ENCODE measurements at places on chromosomes 2 and 18. TPM values are rescaled to one million over a fixed set of nuclear protein-coding genes. Genes with fewer than 3 reads are reported as not detected.

DNA sequence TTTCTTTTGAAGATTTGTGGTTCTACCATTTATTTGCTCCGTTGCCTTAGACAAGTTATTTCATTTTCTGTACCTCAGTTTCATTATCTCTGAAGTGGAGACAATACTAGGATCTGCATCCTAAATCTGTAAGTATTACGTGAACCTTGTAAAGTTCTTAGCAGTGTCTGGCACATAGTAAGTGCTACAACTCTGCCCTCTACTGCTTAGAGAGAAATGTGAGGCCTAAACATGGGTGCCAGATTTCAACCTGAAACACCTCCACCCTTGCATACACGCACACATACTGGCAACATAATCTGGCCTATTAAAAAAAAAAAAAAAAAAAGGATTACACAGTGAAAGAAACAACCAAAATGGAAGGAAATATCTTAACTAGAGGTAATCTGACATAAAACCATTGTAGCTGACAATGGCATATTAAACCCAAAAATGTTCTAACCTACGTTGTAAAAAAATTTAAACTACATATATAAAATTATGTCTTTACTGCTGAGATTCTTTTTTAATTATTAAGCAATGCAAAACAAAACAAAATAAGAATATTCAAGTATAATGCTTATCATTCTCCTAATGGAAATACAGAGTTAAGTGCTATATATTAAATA lies 132.6 kb downstream of the MAP2 start:
- H3K4me3 ChIP-seq: no peak overlapping the region
- no peak overlapping the region for H3K27ac ChIP-seq
- peak; percentile 39 for DNase-seq

- no peaks in the 10 kb centered on the region for H3K27me3 ChIP-seq
- H3K27ac ChIP-seq: no peak overlapping the region
- no peaks in the 10 kb centered on the region for H3K36me3 ChIP-seq
- DNase-seq: peak; percentile 17
- no peaks in the 10 kb centered on the region for H3K4me1 ChIP-seq
These were observed 53.2 kb upstream of the CUL3 start for GRCh38 chr2:224638301-224638823.

GRCh38 chr2:104736026-104736425 lies 117.9 kb upstream of the POU3F3 start:
- H3K36me3 ChIP-seq: no peaks in the 10 kb centered on the region
- H3K4me1 ChIP-seq: no peaks in the 10 kb centered on the region
- no peak for DNase-seq
- H3K27ac ChIP-seq: no peak overlapping the region

- no peaks in the 10 kb centered on the region for H3K36me3 ChIP-seq
- DNase-seq: peak; percentile 47
- H3K27ac ChIP-seq: no peak overlapping the region
- peaks cover 23% of the 10 kb centered on the region for H3K4me1 ChIP-seq
These were observed 159.6 kb downstream of the MGAT5 start for GRCh38 chr2:134413430-134413829.

DNA sequence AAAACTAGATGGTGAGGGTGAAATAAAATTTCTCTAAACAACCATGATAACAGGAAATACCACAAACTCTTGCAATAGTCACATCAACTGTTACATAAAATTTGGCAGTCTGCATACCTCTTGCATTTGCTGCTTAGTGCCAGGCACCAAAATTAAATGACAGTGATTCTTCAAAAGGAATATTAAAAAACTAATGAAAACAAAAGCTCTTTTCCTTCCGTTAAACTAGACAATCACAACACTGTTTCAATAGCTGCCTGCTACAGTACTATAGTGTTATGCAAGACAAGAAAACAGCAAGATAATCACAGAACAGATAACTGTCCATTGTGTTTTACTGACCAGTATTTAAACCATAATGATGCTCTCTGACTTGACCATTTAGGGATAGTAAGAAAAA lies 239.0 kb upstream of the SMAD7 start:
- no peaks in the 10 kb centered on the region for H3K27me3 ChIP-seq
- no peak overlapping the region for H3K4me3 ChIP-seq
- H3K27ac ChIP-seq: no peak overlapping the region
- no peaks in the 10 kb centered on the region for H3K36me3 ChIP-seq

DNA sequence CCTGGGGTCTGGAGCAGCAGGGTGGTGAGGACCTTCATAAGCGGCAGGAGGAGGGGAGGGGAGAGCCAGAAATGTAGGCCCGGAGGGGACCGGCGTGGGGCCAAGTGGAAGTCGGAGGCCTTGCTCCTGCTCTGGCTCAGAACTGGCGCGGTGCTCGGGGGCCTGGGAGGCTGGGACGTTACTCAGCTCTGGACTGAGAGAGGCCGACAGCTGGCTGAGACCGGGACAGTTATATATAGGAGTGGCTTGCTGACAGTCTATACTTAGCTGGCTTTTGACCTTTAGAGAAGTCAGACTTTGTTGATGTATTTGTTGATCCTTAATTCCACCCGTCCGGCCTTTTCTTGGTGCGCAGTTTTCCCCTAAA lies 15.7 kb downstream of the IGFBP5 start:
- H3K4me3 ChIP-seq: no peak overlapping the region
- H3K36me3 ChIP-seq: peaks cover 19% of the 10 kb centered on the region
- peaks cover 10% of the 10 kb centered on the region for H3K4me1 ChIP-seq
- DNase-seq: no peak
- no peak overlapping the region for H3K27ac ChIP-seq
- no peaks in the 10 kb centered on the region for H3K27me3 ChIP-seq

DNA sequence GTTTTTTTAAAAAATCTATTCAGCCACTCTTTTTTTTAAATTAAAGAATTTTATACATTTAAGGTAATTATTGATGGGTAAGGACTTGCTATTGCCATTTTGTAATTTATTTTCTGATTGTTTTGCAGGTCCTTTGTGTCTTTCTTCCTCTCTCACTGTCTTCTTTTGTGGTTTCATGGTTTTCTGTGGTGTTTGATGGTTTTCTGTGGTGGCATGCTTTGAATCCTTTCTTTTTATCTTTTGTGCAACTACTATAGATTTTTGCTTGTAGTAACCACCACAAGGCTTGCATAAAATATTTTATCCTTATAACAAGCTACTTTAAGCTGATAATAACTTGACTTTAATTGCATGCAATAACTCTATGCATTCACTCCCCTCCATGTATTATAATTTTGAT lies 31.5 kb upstream of the SLC4A10 start:
- DNase-seq: no peak
- no peaks in the 10 kb centered on the region for H3K36me3 ChIP-seq
- H3K4me1 ChIP-seq: no peaks in the 10 kb centered on the region
- no peak overlapping the region for H3K27ac ChIP-seq
- H3K4me3 ChIP-seq: no peak overlapping the region

DNA sequence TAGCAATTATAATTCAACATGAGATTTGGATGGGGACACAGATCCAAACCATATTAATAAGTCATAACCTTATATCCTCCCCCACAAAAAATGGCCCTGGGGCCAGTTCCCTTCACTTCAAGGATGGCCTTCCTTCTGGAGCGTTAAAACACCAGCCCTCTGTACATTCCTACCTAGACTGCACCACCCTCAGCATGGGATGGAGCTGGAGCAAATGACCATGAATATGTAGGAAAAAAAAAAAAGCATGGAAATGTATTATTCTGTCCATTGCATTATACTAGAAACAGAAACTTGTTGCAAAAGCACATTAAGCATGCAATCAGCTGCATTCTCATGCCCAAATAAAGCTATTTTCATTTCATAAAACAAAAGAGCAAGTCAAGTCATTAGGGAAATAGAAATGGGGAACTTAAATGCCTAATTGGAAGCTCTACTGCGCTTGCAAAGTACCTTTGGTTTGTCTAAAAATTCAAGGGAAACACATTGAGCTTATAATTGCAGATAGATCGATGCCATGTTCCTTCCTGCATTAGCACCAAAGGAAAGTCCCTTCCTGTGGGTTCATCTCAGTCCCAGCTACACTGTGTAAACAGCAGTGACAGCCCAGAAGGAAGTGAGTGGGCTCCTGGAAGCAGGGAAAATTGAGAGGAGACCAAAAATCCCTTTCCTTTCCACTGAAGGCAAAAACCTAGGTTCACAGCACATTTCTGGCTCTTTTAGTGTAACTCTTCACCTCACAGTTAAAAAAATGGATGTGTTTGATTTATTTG lies 252.0 kb upstream of the KLHL29 start:
- H3K27ac ChIP-seq: no peak overlapping the region
- DNase-seq: no peak
- H3K27me3 ChIP-seq: no peaks in the 10 kb centered on the region
- H3K4me1 ChIP-seq: no peaks in the 10 kb centered on the region
- no peaks in the 10 kb centered on the region for H3K36me3 ChIP-seq
- H3K4me3 ChIP-seq: no peak overlapping the region

DNA sequence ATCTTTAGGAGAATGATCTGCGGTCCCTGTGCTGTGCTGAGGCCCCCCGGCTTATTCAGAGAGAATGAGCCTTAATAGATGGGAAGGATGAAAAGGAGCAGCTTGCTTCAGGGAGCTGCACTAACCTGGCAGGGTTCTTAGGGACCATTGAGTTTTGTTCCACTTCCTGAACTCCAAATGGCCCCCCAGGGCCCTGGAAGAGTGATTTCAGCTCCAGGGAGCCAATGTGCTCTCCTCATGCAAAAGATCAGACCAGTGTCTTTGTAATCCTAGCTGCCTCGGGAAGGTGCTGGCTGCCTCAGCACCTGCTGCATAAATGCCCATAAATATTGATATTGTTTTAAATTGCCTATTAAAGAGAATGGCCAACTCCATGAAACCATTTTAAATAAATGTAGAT lies 210.2 kb downstream of the NCK2 start:
- no peak for DNase-seq
- no peaks in the 10 kb centered on the region for H3K36me3 ChIP-seq
- H3K27ac ChIP-seq: no peak overlapping the region
- peaks cover 3% of the 10 kb centered on the region for H3K27me3 ChIP-seq
- H3K4me1 ChIP-seq: no peaks in the 10 kb centered on the region

GRCh38 chr2:119441376-119442225 lies 9.9 kb downstream of the TMEM37 start:
- peaks cover 2% of the 10 kb centered on the region for H3K27me3 ChIP-seq
- DNase-seq: no peak
- no peak overlapping the region for H3K27ac ChIP-seq
- H3K4me1 ChIP-seq: no peaks in the 10 kb centered on the region

GRCh38 chr2:200962811-200963123 lies 693 bp downstream of the ORC2 start:
- no peaks in the 10 kb centered on the region for H3K27me3 ChIP-seq
- no peaks in the 10 kb centered on the region for H3K36me3 ChIP-seq
- peaks cover 20% of the 10 kb centered on the region for H3K4me1 ChIP-seq
- H3K4me3 ChIP-seq: peak overlapping the region; percentile 91

- H3K36me3 ChIP-seq: no peaks in the 10 kb centered on the region
- DNase-seq: peak; percentile 69
- H3K27ac ChIP-seq: peak overlapping the region; percentile 71
- peaks cover 37% of the 10 kb centered on the region for H3K4me1 ChIP-seq
These were observed 39.7 kb downstream of the RFX8 start for GRCh38 chr2:101435001-101435862.

DNA sequence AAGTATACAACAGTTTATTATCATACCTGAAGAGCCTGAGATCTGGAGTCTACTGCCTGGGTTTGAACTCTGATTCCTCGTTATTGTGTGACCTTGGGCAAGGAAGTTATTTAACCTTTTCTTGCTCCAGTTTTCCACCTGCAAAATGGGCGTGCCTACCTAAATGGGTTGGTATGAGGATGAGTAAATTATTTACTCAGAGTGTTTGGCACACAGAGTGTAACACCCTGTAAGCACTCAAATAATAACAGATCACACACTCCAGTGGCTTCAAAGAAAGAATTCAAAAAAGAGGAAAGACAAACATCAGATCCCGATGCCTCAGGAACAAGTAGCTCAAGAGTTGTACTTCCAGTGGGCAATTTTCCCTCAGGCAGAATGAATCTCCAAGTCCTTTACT lies 2.4 kb downstream of the SRD5A2 start:
- DNase-seq: no peak
- no peaks in the 10 kb centered on the region for H3K36me3 ChIP-seq
- H3K4me3 ChIP-seq: no peak overlapping the region
- no peak overlapping the region for H3K27ac ChIP-seq

DNA sequence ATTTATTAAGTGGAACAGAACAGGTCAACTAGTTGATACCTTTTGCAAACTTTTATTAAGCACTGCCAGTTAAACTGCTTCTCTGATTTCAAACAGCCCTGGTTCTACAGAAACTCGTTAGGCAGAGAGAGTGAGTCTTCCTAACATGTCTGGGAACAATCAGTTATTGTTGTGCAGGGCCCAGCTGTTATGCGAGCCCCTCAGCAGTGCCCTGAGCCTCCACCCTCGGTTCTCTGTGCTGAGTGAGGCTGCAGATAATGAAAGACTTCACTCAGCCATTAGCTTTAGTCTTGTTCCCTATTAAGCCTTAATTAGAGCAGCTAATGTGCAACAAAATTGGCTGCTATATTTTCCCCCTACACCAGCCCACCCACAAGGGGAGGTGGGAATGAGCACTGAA lies 39.6 kb downstream of the KCTD18 start:
- H3K27me3 ChIP-seq: no peaks in the 10 kb centered on the region
- no peak overlapping the region for H3K4me3 ChIP-seq
- peaks cover 33% of the 10 kb centered on the region for H3K36me3 ChIP-seq
- DNase-seq: no peak
- H3K27ac ChIP-seq: peak overlapping the region; percentile 49
- peaks cover 7% of the 10 kb centered on the region for H3K4me1 ChIP-seq

- H3K27ac ChIP-seq: no peak overlapping the region
- H3K4me1 ChIP-seq: no peaks in the 10 kb centered on the region
- H3K4me3 ChIP-seq: no peak overlapping the region
- H3K27me3 ChIP-seq: no peaks in the 10 kb centered on the region
These were observed 99.6 kb downstream of the ADD2 start for GRCh38 chr2:70668432-70668831.

DNA sequence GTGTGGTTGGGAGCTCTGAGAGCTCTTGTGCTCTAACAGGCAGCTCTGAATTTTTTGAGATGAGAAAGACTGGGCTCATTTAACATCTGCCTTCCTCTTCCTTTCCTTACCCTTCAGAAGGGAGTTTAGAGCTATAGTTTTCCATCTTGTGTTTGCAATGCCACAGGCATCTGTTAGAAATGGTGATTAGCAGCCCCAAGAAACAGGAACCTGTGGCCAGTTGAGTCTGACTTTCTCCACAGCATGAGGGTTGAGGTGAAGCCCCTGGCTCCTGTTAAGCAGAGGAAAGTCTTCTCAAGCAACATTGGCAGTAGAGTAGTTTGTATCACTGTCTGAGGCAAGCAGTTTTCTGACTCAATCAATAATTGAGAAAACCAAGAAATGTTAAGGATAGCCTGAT lies 577.4 kb downstream of the ZEB2 start:
- peaks cover 2% of the 10 kb centered on the region for H3K4me1 ChIP-seq
- no peak overlapping the region for H3K4me3 ChIP-seq
- H3K27me3 ChIP-seq: no peaks in the 10 kb centered on the region
- no peaks in the 10 kb centered on the region for H3K36me3 ChIP-seq
- DNase-seq: no peak

MEMO1 gene
- 59.7 TPM for total RNA-seq

C2orf92 gene
- 8.5 TPM for total RNA-seq

AMER3 gene
- not detected for total RNA-seq

MROH2A gene
- total RNA-seq: not detected

FOSL2 gene
- 156 TPM for total RNA-seq

AKAIN1 gene
- not detected for total RNA-seq

CD226 gene
- total RNA-seq: 0.07 TPM

NPHP1 gene
- 3.3 TPM for total RNA-seq

GPAT2 gene
- total RNA-seq: not detected

MAP3K19 gene
- total RNA-seq: not detected
